Naive thymus-derived CD8-positive, alpha-beta T cell (primary cell): ENCODE measurements at places on chromosomes 13 and 19.

GRCh38 chr19:13100031-13100588 is 2.5 kb downstream of the LYL1 start:
- peak; percentile 75 for DNase-seq

DNA sequence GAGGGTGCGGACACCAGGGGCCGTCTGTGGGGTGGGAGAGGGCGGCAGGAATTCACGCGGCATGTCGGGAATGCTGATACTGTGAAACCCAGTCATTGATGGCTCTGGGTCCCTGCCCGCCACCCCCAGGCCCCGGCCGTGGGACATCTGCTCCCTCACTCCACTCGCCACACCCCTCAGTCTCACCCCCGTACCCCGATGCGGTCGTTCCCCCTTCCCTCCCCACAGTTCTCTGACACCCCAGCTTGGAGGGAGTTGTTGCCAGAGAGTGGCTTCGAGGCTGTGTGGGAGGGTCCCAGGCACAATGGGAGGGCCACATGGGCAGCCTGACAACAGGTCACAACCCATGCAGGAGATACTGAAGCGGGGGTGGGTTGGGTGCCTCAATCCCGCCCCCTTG is 1.8 kb downstream of the MAG start:
- DNase-seq = no peak

GRCh38 chr13:98672947-98673613 is 79.4 kb downstream of the SLC15A1 start:
- DNase-seq = peak; percentile 72

- DNase-seq = no peak
Observed at GRCh38 chr19:35293363-35293739, 1.4 kb downstream of the MAG start.

GRCh38 chr13:94967183-94968039 is 255.1 kb upstream of the SOX21 start:
- DNase-seq = no peak

DNA sequence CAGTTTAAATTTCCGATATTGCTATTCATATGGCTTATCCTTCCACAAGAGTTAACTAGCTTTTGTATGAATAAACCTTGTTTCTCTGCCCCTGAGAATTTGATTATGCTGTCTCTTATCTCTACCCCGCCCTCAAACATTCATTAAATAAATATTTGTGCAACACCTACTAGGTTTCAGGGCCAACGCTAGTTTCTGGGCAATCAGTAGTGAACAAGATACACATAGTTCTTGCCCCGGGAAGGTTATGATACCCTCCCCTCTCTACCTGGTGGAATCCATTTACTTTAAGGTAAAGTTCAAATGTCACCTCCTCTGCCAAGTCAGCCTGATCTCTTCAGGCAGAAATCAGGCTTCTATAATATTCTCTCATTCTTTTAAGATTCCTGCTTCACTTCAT is 16.6 kb upstream of the USP12 start:
- DNase-seq = no peak

DNA sequence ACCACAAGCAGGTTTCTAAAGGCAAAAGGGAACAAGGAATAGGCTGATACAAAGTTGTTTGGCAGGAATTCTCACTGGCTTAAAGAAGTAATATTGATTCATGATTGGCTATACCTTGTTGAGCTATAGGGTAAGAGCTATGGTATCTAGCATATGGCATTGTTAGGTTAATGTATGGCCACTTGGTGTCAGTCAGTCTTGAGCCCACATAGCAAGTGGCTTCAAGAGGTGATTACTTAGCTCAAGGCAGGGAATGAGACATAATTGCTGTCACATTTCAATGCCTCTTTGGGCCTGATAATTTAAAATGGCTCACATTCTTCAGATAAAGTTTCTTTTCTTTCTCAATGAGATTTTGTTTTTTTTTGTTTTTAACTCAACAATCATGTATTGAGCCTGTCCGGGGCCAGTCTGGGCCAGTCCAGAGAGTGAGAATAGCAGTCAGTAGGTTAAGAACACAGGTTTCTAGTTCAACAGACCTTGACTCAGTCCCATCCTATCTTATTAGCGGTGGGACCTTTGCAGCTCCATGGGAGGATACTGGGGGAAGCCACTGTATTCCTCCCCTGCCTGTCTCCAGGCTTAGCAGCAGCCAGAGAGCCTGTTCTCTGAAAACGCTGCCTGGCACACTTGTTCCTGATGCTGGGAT is 45.8 kb upstream of the RCBTB2 start:
- DNase-seq = no peak

DNA sequence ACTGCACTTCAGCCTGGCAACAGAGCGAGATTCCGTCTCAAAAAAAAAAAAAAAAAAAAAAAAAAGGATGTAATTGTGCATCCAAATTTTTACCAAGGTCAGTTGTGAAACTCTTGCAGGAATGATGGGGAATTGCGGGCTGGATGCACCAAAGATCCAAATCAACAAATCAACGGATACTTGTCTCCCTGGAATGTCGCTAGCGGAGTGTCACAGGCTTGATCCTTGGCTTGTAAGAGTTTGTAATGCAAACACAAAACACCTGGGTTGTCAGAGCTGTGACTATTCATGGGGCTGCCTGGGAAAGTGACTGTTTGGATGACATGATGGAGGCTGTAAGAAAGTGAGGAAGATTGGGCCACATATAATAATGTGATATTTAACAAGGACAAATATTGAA is 4.2 kb downstream of the KANK3 start:
- no peak for DNase-seq

DNA sequence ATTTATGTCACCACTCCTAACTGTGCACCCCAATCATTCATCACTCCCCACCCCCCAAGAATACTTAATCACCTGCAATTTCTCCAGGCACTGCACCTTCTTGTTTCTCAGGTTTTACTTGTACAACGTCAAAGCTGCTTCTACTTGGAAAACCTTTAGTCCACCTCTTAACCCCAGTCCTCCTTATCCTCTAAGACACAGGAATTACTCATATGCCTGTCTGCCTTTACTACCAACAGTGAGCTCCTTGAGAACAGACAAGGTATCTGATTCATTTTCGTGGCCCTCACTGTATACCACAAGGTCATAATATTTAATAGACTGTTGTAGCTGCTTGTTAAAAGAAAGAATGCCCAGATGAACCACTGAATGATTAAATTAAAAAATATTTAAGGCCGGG is 21.0 kb upstream of the NDFIP2 start:
- no peak for DNase-seq

DNA sequence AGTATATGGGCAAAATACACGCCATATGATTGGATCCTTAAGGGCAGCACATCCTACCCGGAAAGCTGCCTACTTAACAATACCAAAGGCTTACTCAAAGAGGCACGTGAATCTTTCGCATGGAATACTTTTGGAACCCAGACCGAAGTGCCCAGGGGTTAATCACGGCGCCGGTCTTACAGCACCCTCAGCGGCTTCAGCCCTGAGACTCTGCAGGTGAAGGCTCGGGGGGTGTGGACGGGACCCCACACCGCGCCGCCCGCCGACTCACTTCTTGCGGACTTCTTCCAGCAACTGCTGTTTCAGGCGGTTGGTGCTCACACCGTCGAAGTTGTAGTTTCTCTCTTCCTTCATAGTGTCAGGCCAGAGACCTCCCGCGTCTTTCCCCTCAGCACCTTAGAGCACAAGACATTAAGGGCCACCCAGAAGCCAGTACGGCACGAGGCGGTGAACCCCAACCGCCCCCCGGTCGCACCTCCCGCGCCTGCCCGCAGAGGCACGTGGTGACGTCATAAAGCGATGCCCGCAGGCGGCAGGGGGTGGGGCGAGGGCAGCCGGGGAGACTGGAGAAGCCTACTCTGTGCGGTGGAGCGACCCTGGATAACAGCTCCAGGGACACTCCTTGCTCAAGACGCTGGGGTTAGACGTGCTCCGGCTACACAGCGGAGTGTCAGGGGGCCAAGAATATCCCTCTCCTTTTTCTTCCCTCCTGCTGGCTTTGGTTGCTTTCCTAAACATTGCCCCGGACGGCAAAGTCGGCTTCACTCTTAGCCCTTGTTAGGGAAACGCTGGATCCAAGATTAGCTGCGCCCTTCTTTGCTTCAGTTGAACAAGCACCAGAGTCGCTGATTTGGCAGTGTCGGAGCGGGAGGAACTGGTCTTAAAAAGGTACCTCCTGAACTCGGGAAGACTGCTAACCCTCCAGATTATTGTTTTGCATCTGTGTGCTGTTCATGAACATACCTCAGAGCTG is at the start of gene CCDC169:
CCDC169 (minus strand) TSS at position 449 of the 973 bp plus-strand sequence; CDS start at position 354, 95 bp downstream.
- peak; percentile 76 for DNase-seq
